ENCODE measurements at places on chromosomes 7 and 10. TPM values are rescaled to one million over a fixed set of nuclear protein-coding genes. Genes with fewer than 3 reads are reported as not detected.

ZMYND11 gene
- total RNA-seq = 35.3 TPM

PNLIPRP2 gene
- 161 TPM for total RNA-seq

- H3K4me1 ChIP-seq = no peaks in the 10 kb centered on the region
- H3K4me3 ChIP-seq = no peak overlapping the region
- no peaks in the 10 kb centered on the region for H3K36me3 ChIP-seq
Measured at GRCh38 chr7:22660732-22661131, 66.3 kb upstream of the IL6 start.

DNA sequence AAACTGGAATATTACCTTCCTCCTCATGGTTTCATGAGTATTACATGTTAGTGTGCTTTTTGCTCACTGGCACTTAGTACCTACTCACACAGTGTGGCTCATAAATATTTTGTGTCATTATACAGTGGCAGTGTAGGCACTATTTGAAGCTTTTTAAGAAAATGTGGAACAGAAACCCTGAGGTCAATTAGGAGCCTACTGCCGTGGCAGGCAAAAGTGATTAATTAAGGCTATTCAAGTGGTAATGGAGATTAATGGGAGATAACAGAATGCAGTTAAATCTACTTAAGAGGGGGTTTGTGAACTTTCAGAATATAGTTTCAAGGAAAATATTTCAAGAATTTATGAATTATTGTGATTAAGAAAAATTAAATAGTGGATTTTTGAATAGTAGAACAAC, 277.6 kb downstream of the HGF start:
- no peak for DNase-seq
- H3K4me3 ChIP-seq = no peak overlapping the region
- no peak overlapping the region for H3K27ac ChIP-seq
- no peaks in the 10 kb centered on the region for H3K36me3 ChIP-seq
- H3K27me3 ChIP-seq = no peaks in the 10 kb centered on the region

DNA sequence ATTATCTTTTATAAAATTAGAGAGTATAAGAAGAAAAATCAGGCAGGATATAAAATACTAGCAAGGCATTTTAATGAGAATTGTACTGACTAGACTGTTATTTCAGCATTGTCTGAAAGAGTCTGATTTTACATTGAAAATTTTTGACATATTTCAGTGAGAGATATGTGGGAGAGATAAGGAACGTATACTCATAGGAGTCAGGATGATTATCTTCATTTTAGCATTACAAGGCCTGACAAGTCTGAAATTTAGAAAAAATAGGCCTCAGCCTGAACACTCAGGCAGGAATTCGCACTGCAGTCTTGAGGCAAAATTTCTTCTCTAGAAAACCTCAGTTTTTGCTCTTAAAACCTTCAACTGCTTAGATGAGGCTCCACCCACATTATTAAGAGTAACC, 386.0 kb downstream of the HGF start:
- no peak overlapping the region for H3K4me3 ChIP-seq
- no peaks in the 10 kb centered on the region for H3K36me3 ChIP-seq
- DNase-seq = no peak
- H3K27me3 ChIP-seq = no peaks in the 10 kb centered on the region
- no peak overlapping the region for H3K27ac ChIP-seq

- H3K27ac ChIP-seq = no peak overlapping the region
- no peak for DNase-seq
Measured at GRCh38 chr7:216360-217300, 24.3 kb downstream of the FAM20C start.

- DNase-seq = peak; percentile 43
- H3K4me3 ChIP-seq = no peak overlapping the region
- no peaks in the 10 kb centered on the region for H3K36me3 ChIP-seq
- no peaks in the 10 kb centered on the region for H3K27me3 ChIP-seq
Measured at GRCh38 chr7:151386301-151387160, 23.3 kb downstream of the WDR86 start.

GRCh38 chr10:86585037-86585929, 63.7 kb upstream of the WAPL start:
- no peak overlapping the region for H3K27ac ChIP-seq
- DNase-seq = peak; percentile 76
- no peaks in the 10 kb centered on the region for H3K27me3 ChIP-seq
- H3K4me3 ChIP-seq = no peak overlapping the region
- H3K36me3 ChIP-seq = no peaks in the 10 kb centered on the region

DNA sequence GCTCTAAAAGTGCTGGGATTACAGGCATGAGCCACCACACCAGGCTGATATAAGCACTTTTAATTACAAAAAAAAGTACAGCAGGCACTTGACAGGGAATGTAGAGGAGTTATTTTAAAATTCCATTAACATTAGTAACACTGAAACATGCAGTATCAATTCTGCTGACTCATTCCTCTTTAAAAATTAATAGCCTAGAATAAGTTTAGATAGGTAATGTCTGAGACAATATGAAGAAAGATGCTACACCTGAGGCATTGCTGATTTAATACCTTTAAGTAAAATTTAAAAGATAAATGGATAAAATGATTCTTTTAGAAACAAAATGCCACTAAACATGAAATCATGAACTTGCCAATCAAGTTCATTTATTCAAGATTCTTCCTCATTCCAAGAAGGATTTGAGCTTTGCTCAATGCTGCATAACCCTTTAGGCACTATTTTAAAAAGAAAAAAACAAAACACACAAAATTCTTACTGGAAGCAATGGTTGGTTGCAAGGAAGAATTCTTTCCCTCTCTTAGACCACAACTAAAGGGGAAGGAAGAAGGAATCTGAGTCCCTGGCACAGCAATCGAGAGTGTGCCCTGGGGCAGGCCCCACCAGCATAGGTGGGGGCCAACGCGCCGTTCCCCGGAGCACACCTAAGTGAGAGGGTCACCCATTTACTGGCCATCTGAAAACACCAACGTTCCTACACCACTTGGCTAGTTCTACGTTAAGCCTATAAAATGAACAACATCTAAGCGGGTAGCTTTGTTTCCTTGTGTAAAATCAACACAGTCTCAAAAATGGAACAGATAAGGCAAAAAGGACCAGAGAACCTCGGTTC, 26.6 kb downstream of the ESYT2 start:
- no peak overlapping the region for H3K27ac ChIP-seq
- no peak overlapping the region for H3K4me3 ChIP-seq
- H3K36me3 ChIP-seq = peaks cover 16% of the 10 kb centered on the region

GRCh38 chr7:120869700-120870099, 11.8 kb upstream of the TSPAN12 start:
- H3K36me3 ChIP-seq = no peaks in the 10 kb centered on the region
- H3K27me3 ChIP-seq = no peaks in the 10 kb centered on the region
- H3K4me1 ChIP-seq = no peaks in the 10 kb centered on the region
- no peak for DNase-seq
- H3K4me3 ChIP-seq = no peak overlapping the region
- no peak overlapping the region for H3K27ac ChIP-seq

DNA sequence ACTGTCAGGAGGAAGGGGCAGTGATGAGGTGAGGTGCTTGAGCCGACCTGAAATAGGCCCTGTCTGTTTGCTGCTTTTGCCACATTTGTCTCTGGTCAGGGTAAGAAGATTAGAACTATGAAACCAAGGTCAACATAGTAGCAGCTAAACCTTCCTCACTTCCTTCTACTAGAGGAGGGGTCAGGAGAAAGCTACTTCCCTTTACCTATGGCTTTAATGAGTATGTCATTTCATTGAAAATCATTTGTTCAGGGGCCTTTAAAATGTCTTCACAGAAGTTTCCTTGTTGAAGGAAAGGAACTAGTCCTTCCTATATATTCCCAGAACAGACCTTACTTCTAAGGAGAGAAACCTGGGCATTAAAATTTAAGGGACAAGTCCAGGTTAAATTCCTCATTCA, 19.0 kb downstream of the HYAL4 start:
- DNase-seq = no peak
- H3K27me3 ChIP-seq = no peaks in the 10 kb centered on the region
- H3K27ac ChIP-seq = no peak overlapping the region
- H3K4me3 ChIP-seq = no peak overlapping the region

VTI1A gene
- 710 TPM for total RNA-seq

DNA sequence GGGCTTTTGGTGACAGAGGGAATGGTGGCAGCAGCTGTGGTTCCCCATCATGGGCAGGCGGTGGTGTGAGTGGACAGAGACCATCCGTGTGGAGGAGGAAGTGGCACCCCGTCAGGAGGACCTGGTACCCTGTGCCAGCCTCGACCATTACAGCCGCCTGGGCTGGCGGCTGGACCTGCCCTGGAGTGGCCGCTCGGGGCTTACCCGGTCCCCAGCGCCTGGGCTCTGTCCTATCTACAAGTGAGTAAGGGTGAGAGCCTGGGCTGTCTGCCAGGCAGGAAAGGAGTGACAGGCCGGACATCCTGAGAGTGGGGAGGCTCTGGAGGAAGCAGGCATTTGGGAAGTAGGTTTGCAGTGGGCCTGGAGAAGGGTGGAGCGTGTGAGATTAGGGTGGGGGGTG, 2.9 kb upstream of the ZNF467 start:
- no peaks in the 10 kb centered on the region for H3K36me3 ChIP-seq
- DNase-seq = no peak
- peaks cover 26% of the 10 kb centered on the region for H3K4me1 ChIP-seq

BMPER gene
- 18.0 TPM for total RNA-seq

- no peak overlapping the region for H3K4me3 ChIP-seq
- H3K4me1 ChIP-seq = no peaks in the 10 kb centered on the region
- H3K36me3 ChIP-seq = no peaks in the 10 kb centered on the region
- H3K27ac ChIP-seq = no peak overlapping the region
Measured at GRCh38 chr10:14126697-14127440, 203.9 kb downstream of the FRMD4A start.

MPP7 gene
- total RNA-seq = 12.8 TPM

CRYGN gene
- not detected for total RNA-seq

Measured in Peyer's patch (tissue), 4 donors.